ENCODE measurements at places on chromosomes 13 and 19.

DNA sequence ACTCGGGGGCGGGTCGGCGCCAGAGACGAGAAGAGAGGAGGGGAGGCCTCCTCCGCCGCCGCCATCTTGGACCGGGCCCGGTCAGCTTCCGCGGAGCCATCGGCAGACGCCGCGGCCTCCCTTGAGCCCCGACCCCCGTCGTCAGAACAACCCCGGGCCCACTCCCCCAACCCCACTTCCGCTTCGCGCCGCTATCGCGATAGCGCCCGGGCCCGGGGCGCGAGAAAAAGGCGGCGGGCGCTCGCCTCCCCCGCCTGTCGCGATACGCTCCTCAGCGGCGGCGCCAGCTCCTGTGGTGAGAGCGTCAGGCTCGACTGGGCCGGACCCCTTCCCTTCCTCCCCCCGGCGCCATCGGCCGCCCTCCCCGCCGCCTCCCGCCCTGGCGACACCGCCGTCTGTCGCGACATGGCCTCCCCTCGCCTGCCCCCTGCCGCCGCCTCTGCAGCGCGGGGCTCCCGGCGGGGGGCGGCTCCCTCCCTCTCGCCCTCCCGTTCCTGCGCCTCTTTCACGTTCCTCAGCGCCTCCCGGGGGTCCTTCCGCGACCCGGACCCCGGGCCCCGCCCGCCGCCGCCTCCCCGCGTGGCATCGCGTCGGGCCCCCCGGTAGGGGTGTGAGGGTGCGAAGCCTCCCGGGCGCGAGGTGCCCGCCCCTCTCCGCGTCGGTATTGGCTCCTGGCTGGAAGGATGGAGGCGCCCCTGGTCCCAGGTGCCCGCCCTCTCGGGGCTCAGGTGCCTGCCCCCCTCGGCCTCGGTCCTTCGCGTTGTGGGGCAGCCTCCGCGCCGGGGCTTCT, at the start of gene CNOT3:
Gene CNOT3 (plus strand): TSS at position 64 of the 790 bp plus-strand sequence. CDS start 5,217 bp downstream, outside the sequence.
- peak; percentile 20 for DNase-seq

DNA sequence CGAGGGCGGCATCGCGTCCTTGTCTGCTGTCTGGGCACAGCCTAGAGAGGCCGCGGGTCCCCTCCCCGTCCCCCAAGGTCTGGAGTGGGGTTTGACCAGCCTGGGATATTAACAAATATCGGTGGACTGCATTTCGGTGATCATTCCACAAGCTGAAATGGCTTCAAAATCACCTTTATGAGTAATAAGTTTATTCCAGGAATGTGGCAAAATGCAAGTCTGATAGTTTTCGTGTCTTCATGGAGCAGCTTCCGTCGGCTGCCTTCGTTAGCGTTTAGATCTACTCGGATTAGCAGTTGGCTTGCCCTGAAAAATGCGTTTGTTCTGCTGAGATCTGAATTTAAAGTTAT, 1.1 kb upstream of the GJA3 start:
- no peak for DNase-seq

DNA sequence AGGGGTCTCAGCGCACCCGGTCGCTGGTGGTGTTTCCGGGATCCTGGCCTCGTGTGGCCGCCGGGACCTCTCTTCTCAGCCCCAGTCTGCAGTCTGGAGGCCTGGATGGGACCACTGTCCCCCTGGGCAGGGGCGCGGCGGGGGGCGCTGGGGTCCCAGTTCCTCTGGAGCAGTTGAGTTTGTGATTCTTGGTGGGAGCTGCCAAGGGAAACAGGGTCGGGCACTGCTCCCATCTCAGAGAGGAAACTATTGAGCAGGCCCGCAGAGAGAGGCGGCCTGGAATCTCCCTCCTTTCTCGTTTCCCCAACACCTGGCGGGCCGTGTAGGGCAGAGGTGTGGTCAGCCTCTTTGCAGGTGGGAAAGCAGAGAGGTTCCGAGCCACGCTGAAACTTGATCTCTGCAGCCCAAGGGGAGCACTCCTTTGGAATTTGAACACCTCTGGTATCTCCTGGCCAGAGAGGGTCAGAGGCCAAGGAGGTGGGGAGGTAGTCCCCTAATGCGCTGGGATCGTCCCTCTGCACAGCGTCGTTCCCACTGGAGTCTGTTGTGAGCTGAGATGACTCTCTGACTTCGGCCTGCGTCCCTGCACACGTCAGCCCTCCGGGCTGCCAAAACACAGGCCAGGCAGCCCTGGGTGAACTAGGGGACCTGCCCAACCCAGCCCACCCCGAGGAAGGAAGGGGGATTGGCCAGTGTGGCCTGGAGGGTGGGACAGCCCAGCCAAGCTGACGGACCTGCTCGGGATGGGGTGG, 741 bp downstream of the PLEKHF1 start:
- DNase-seq: no peak

DNA sequence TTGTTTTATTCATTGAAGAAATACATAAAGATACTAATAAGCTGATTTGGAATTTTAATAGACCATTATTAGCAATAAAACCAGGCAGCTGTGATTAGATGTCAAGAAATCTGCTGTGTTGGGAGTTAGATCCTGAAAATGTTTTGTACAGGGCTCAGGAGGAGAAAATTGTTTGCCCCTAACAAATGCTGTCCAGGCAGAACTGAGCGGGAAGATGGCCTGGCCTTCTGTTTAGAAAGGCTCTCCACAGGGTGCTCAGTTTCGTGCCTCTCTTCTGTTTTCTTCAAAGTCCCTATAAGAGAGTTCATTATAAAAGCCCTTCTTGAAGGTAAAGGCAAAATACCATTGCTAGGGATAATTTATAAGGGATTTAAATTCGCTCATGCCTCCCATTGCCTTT, 64.1 kb downstream of the ERCC5 start:
- DNase-seq: no peak

GRCh38 chr13:49183672-49184325, 36.3 kb upstream of the MLNR start:
- DNase-seq: no peak

- no peak for DNase-seq
Measured at GRCh38 chr19:9058905-9059667, 27.8 kb upstream of the OR1M1 start.

GRCh38 chr19:20039203-20039723, at the start of gene ZNF682:
ZNF682 (minus strand) TSS chr19:20039505; CDS start chr19:20039345, 160 bp downstream.
- DNase-seq: peak; percentile 94

DNA sequence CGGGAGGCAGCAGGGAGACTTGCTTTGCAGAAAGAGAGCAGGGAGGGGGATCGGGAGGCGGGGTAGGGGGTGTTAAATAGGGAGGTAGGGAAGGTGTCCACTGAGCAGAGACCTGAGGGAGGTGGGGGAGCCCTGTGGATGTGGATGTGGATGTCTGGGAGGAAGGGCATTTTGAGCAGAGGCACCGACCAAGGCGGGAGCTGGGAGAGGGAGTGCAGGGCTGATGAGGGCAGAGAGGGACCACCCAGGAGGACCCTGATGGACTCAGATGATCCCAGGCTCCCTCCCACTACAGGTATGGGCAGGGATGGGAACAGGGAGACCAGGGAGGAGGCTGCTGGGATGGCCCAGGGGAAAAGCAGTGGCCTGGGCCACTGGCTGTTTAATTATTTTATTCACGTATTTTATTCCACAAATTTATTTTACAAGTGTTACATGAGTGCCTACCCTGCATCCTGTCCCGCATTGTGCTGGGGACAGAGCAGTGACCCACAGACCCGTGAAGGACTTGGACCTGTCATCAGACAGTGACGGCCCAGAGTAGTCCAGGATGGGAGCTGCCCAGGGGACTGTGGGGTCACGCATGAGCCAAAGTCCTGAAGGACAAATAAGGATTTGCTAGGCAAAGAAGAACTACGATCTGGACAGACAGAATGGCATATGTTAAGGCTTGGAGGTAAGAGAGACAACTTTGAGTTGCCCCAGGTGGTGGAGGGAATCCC, 5.3 kb downstream of the GRAMD1A start:
- no peak for DNase-seq

GRCh38 chr19:800360-801029, 3.2 kb downstream of the PTBP1 start:
- DNase-seq: no peak

- DNase-seq: no peak
Measured at GRCh38 chr19:43575955-43576878, 616 bp downstream of the PINLYP start.

DNA sequence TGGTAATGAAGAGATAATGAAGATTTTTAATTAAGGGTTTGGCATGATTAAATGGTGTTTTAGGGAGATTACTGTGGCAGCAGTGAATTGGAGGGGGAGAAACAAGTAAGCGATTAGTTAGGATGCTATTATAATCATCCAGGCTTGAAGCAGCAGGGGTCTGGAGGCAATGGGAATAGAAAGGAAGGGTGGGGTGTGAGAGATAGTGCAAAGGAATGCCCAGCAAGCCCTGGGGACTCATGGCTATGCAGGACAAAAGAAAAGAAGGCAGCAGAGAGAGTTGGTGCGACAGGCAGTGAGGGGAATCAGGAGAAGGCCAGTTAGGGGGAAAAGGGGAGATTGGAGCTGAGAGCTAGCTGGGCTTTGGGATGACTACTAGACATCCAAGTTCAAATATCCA, 34.5 kb downstream of the SOX21 start:
- no peak for DNase-seq

DNA sequence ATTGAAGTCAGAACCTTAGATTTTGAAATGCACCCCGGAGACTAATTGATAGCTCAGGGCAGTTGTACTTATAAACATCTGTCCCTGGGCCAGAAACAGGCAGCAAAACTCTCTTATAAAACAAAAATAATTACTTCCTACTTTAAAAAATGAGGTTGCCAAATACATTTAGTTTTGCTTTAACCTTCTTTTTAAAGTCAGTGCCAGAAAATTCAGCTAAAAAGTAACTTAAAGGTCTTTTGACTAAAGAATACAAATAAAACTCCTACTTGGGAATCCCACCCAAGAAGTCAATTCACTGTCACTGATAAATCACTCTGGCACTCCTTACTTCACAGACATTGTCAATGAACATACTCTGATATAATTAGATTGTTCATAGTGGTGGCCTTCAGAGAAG, 60.7 kb downstream of the DOCK9 start:
- DNase-seq: no peak

DNA sequence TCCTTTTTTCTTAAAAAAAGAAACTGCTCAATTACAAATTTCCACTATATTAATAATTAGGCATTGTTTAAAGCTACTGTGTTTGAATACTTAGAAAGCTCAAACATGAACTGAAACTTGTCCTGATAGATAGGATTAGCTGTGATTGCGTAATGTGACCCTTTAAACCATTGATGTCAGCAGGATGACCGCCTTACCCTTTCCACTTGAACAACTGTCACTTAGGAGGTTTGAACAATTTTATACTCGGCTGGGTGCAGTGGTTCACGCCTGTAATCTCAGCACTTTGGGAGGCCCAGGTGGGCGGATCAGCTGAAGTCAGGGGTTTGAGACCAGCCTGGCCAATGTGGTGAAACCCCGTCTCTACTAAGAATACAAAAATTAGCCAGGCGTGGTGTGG, 2.9 kb downstream of the LAMP1 start:
- no peak for DNase-seq

- DNase-seq: no peak
Measured at GRCh38 chr13:110916301-110917142, 1.7 kb upstream of the ANKRD10 start.

DNA sequence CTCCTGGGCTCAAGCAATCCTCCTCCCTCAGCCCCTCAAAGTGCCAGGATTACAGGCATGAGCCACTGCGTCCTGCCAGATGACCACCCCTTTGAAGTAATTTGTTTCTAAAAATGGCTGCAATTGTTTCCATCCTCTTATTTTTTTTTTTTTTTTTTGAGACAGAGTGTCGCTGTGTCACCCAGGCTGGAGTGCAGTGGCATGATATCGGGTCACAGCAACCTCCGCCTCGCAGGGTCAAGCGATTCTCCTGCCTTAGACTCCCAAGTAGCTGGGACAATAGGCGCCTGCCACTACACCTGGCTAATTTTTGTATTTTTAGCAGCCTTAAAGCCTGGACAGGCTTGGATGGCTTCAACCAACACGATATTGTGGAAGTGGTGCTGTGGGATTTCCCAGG, 22.3 kb upstream of the DPP9 start:
- no peak for DNase-seq

DNA sequence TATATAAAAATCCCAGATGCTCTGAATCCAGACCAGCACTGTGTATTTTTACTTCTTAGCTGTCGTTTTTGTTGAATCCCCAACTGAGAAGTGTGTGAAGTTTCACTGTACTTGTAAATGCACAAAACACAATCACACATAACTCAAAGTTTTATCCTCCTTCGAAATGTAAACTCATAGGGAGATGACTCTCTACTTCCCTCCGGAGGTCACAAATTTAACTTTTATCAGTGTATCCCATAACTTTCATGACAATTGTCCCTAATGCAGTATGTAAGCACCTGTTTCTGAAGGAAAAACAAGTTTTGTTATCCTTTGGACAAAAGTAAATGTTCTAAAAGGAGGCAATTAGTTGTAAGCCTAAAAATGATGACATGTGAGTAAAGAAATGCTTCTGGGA, 665.0 kb upstream of the SLITRK6 start:
- no peak for DNase-seq

All from T-cell (primary cell).